ENCODE measurements at places on chromosomes 12 and 14. TPM values are rescaled to one million over a fixed set of nuclear protein-coding genes. Genes with fewer than 3 reads are reported as not detected.

The GNS gene
- total RNA-seq, result 63.9 TPM

The MORN3 gene
- not detected for total RNA-seq

The PLEKHH1 gene
- 7.6 TPM for total RNA-seq

The LYZ gene
- not detected for total RNA-seq

The TMEM233 gene
- total RNA-seq, result 0.17 TPM

The GPR68 gene
- total RNA-seq, result 1.8 TPM

The TSPAN8 gene
- not detected for total RNA-seq

The TAS2R7 gene
- total RNA-seq, result not detected

The LRCOL1 gene
- not detected for total RNA-seq

The GYS2 gene
- not detected for total RNA-seq

The FOXG1 gene
- 0.06 TPM for total RNA-seq

The DNAH10 gene
- 0.17 TPM for total RNA-seq

GRCh38 chr12:114401328-114402083, 4.4 kb downstream of the TBX5 start:
- no peak for DNase-seq

GRCh38 chr12:124761871-124762270, 101.8 kb downstream of the SCARB1 start:
- no peak for DNase-seq

DNA sequence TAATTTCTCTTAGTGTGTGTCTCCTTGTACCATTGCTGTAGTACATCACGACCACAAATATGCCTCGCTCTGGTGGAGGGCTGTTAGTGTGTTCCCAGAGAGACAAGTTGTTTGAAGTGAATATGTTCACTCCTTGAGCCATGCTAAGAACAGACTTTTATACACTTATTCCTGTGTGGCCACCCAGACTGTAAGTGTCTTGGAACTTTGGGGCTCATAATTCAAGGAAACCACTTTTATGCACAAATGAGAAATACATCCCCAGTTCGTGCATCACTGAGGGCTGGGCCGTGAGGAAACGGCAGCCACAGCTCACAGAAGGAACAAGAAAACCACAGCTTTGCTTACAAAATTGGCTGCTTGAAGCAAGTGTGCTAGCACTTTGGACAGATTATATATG, 362.2 kb upstream of the DDHD1 start:
- no peak for DNase-seq

- no peak for DNase-seq
Measured at GRCh38 chr14:69314327-69314726, 54.4 kb downstream of the GALNT16 start.

DNA sequence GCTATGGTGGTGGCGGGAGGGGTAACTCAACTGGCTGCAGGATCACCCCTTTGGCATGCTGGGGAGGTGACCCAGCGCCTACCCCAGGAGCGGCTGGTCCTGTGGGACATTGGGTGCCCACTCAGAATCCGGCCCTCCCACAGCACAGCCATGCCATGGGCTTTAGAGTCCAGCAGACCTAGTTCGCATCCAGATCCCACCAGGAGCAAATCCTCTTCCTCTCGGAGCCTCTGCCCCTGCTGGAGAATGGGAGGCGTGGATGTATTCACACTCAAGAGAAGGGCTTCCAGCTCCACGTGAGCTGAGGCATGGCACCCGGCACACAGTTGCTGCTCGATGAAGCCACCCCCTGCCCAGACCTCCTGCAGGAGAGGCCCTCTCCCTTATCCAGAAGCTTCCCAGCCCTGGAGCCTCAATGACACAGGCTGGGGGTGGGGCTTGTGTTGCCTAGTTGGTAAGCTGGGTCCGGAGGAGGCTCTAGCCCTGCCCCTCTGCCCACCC, 17.7 kb downstream of the FAM222A start:
- DNase-seq, result no peak

- no peak for DNase-seq
Measured at GRCh38 chr14:70052990-70053389, 135.8 kb downstream of the SLC8A3 start.

DNA sequence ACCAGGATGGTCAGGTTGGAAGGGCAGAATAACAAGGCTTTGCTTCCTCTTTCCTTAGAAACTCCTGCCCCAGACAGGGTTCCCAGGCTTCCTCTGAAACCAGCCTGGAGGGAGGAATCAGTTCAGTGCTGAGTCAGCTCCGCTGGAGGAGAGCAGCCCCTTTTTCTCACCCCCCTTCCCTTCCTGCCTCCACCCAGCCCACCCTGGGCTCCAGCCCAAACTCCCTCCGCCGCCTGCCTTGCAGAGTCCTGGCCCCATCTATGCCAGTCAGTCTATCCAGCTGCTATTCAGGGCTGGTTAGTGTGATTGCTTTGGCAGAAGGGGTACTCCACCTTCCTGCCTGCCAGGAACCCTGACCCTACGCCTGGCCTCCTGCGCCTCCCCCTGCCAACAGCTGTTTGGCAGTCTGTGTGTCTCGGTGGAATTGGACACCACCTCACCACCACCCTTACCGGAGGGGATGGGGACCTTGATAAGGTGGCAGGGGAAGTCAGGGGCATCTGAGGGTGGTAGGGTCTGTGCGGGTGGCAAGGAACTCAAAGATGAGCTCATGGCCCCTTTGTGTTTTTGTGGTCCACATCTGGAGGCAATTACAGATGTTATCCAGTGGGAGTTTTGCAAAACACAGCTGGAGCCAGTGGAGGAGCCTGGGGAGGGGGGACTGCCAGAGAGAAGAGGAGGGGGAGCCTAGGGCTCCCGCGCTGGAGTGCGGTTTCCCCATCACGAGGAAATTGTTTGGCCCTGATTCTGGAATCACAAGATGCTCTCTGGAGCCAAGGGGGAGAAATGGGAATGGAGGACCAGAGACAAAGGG, 12.2 kb downstream of the MMP14 start:
- no peak for DNase-seq

DNA sequence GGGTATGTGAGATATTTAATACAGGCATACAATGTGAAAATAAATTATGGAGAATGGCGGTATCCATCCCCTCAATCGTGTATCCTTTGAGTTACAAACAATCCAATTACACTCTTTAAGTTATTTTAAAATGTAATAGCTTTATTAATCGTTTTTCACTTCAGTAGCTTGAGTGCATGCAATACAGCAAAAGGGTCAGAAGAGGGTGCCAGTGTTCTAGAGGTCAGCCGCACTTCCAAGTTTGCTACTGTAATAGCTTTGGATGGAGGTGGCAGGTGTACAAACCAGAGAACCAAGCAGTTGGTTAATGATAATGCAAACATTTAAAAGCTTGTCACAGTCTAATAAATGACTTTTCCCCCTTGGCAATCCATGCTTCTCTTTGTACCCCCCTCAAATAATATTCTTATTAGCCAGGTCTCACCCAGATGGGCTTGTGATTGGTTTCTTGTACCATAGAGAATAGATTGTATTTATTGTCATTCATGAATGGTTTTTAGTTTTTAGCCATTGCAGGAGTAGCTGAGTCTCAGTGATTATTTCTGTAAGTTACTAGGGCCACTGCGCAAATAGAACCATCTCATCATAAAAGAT, 127.0 kb downstream of the ERC1 start:
- peak; percentile 25 for DNase-seq

DNA sequence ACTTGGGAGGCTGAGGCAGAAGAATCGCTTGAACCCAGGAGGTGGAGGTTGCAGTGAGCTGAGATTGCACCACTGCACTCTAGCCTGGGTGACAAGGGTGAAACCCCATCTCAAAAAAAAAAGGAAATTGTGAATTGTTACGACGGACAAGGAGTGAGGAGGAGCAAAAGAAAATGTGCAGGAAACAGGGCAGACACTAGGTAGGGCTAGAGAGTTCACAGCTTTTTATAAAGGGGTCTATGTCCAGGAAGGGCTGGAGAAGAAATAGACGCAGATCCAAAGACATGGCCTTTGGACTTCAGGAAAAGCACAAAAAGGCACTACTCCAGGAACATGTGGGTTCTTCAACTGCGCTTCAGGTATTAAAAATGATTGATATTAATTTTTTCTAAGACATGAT, 34.4 kb downstream of the ATG14 start:
- DNase-seq, result no peak

GRCh38 chr12:49524660-49525324, 14.0 kb upstream of the KCNH3 start:
- DNase-seq, result no peak

GRCh38 chr12:77888611-77889010, 57.9 kb downstream of the NAV3 start:
- DNase-seq, result peak; percentile 60

DNA sequence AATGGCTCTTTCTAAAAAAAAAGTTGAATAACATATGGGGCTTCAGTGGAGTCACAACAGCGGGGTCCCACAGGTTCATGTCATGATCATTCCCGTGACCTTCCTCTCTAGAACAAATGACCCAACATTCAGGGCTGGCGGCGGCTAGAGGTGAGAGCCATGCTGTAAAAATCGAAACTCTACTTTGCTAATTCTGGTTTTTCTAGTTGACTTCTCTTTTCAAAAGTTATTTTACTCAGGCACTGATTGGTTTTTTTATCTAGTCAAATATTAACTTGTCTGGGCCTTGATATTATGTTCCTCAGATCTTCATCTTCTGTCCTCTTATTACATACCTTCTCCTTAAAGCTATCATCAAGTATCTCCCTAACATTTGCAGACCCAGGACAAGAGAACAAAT, 402.9 kb upstream of the SOX5 start:
- no peak for DNase-seq

- no peak for DNase-seq
Measured at GRCh38 chr14:36741858-36742257, 80.2 kb downstream of the PAX9 start.

GRCh38 chr12:81089412-81089811, 11.5 kb downstream of the ACSS3 start:
- no peak for DNase-seq

DNA sequence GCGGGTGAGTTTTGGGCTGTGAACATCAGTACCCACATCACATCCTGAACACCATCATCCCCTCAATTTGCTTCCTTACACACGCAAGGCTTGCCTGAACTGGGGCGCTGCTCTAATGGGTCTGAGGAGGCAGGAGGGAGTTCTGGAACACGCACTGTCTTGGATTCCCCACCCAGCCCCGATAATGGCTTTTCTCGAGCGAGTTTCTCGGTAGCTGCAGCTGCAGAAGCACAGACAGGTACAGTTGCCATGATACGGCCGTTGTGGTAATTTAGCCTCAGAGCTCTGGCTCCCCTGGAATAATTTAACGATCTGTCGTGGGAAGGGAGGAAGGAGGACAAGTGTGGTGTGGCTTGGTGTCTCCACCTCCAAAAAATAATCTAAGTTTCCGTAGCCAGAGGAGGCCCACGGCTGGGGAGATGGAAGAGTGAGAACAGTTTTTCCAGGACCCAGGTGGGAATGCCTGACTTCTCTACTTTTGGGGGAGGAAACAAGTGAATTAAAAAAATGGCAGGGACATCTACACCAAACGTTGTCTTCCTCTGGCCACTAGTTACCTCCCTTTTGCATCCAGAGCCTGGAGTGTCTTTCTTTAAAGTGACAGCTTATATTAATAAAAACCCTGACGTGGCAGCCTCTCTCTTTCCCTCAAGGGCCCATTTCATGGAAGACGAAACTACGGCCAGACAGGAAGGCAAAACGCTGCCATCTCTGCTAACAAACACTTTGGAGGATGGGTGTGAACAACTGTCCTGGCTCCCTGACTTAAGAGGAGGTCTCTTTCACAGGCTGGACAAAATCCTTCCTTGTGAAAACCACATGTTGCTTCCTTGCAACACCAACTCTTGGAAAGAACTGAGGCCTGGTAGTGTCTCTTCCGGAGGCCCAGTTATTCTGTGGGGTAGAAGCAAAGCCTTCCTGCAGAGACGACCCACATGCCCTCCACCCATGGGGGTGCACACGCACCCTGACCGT, 84.8 kb downstream of the RBM19 start:
- DNase-seq, result no peak

DNA sequence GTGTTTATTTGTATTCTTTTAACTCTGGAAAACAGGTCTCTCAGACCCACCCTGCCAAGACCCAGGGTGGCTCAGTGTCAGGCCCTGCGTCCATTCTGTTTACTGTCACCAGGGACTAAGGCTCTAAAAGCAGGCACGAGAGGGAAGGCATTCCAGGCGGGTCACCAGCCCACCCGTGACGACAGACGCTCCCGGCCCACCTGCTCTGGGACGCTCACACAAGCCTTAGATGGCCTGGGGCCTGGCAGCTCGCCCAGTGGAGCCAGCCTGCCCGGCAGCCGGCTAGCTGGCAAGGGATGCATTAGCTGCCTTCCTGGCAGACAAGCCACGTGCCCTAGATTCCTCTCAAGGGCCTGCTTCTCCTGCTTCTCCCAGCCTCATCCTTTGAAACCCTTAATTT, 9.2 kb upstream of the NUAK1 start:
- no peak for DNase-seq

DNA sequence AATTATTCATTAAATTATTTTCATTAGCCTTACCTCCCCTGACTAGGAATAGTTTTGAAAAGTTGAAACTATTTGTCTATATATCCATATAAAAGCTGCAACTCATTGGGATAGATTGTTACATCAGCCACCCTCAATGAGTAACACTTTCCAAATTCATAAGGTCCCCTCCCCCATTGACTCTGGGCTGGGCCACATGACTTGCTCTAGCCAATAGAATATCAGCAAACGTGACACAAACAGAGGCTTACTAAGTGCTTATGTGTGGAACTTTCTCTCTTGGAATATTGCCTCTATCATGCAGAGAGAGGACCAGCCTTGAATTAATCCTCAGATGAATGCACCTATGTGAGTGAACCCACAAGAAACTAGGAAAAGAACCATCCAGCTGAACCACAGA, 213.7 kb downstream of the CCDC59 start:
- DNase-seq, result no peak

- no peak for DNase-seq
Measured at GRCh38 chr12:14868916-14869506, 16.6 kb downstream of the MGP start.

- no peak for DNase-seq
Measured at GRCh38 chr12:12182703-12183365, 84.0 kb downstream of the LRP6 start.

DNA sequence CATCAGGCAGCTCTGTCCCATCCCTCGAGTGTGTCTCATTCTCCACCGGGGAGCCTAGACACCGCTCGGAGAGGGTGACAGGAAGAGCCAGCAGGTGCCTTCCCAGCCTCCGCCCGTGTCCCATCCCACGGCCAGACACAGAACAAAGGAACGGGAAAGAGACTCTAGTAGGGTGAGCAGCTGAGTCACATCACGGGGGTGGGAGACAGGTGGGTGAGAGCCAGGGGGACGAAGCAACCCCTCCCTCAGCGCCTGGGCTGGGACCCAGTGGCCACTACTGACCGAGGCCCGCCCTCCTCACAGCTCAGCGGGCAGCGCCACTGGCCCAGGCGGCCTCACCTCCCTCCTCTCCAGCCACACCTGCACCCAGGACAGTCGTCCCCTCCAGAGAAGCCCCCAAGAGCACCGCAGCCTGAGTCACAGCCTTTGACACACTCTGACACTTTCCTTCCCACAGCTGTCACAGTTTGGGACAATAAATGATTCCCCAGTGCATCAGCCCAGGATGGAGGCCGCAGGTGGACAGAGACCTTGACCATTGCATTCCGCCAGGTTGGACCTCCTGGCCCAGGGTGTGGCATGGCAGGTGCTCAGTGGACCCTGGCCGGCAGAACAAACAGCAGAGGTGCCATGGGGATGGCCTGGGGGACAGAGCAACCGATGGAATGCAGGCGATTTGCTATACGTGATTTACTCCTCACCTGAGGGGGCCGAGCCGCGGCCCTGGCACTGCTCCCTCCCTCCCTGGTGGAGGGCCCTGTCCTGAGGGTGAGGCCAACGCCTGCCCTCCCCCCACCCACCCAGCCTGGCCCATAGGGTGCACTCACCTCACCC, 45.4 kb upstream of the GALNT9 start:
- DNase-seq, result no peak

GRCh38 chr14:105602799-105603793, 76.7 kb downstream of the TMEM121 start:
- no peak for DNase-seq

GRCh38 chr12:50363141-50363540, 33.3 kb downstream of the FAM186A start:
- DNase-seq, result no peak

All from epithelial cell of proximal tubule (primary cell).